ENCODE measurements at places on chromosomes 11 and 22.
A peak's percentile ranks its signal among the peaks of the same experiment; 100 is the strongest.

GRCh38 chr11:74520316-74520715, 26.8 kb upstream of the LIPT2 start:
- DNase-seq, result no peak

DNA sequence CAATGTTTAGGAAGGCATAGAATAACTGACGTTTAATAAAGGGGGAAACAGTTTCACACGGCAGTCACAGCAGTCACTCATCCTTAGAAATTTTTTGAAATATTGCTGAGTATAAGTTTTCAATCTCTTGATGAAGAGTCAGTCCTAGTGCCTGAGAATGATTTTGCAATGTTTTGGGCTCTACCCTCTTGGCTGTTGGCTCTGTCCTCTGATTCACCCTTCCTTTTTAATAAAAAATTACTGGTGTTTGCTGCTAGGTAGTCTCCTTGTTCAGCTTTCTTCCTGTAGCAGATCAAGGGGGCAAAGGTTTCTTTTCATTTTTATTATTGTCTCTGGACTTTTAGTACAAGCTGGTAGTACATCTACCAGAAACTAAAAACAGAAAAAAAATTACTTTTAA, 194.3 kb upstream of the ANO3 start:
- DNase-seq, result no peak

GRCh38 chr11:126707498-126707897, 293.1 kb downstream of the KIRREL3 start:
- DNase-seq, result no peak

DNA sequence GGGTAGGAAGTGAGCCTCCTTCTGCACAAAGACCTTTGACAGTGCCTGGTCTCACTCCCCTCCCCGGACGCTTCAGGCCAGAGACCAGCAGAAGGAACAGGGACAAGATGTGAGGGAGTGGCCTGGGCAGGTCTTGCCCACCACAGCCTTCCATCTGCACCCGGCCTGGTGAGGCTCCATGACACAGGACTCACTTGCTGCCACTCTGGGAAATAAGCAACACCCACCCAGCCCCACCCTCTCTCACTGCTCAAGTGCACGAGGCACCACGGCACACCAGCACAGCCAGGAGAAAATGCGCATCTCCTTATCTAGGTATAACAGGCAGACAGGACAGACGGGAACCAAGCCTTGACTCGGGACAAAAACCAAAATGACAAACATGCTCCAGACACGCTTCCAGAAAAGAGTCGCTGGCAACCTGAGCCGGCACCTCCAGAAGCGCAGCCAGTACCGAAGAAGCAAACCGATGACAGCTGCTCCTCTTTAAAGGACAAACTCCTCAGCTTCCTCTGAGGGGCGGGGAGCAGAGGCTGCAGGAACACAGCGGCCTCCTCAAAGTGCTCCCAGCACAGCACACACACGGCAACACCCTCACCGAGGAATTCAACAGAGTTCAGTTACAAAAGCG, 41.7 kb downstream of the BRD1 start:
- DNase-seq, result no peak

- no peak for DNase-seq
Observed at GRCh38 chr22:48739348-48740085, 1088.2 kb downstream of the BRD1 start.

DNA sequence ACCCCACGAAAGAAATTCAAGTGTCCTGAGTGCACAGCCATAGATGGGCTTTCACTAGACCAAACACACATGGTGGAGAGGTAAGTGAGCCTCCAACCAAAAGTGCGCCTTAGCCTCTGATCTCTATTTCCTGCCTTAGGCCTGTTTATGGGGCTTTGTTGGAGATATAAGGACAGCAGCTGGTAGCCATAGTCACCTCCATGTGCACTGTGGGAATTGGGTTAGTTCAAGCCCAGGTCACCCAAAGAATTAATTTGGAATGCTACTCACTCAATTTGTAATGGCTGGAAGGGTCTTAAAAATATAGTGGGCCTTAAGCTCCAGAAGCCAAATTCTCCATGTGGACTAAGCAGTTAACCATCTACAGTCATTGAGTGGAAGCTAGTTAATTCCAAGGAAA, 73.6 kb downstream of the ALX4 start:
- no peak for DNase-seq

DNA sequence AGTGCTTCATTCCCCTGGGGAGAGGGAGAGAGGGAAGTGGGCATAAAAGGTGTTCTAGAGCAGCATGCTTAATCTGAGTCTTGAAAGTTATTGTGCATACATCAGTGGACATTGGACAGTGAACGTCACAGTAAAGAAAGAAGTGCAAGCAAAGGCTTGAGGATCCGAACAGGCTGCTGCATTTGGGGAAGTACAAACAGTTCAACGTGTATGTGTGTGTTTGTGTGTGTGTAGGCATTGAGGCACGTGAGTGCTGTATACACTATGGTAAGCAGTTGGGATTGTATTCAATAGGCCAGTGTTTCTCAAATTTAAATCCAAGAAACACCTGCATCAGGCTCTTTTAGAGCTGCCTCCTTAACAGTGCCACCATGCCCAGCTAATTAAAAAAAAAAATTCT, 10.4 kb upstream of the EIF3M start:
- no peak for DNase-seq

DNA sequence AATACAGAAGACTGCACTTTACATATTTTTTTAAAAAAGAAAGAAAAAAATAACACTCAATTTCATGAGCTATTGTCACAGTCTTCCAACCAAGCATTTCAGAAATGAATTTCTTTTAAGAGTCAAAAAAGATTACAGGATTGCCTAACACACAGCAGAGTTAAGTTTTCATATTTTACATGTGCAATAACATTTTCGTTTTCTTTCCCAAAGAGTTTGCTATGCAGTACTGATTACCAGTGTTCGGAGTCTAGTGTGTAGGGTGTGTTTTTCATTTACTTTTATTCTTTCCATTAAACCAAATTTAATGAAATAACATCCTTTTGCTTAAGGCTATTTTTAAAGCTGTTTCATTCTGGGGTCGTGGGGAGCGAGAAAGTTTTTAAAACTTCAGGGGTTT, 53.2 kb downstream of the MN1 start:
- no peak for DNase-seq

- DNase-seq, result no peak
Observed at GRCh38 chr22:28171115-28171514, 252.1 kb upstream of the PITPNB start.

DNA sequence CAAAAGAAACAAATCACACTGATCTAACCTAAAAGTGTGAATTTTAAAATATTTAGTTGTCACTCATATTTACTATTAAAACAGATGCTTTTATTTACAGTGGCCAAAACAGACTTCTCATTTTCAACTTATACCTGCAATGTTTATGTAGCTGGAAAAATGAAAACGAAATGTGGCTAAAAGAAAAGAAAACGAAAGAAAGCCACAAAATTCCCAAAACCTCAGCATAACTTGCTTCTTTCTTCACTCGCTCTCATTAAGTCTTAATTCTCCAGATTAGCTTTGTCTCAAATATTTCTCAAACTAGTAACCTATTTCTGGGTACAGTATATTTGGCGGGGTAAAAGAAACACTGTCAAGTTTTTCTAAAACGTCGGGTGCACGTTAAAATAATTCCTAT, 693 bp downstream of the CSTF3 start:
- no peak for DNase-seq

- no peak for DNase-seq
Observed at GRCh38 chr22:22014285-22014659, 31.7 kb upstream of the TOP3B start.

DNA sequence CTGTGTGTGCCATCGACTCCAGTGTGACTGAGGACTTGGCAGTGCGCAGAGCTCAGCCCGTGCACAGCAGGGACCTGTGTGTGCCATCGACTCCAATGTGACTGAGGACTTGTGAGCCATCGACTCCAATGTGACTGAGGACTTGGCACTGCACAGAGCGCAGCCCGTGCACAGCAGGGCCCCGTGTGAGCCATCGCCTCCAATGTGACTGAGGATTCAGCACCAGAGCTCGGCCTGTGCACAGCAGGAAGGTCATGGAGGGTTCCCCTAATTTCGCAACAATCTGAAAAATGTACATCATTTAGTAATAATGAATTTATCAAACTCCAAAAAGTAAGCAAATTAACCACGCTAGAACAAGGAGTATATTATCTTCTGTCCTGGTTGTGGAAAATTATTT, 348.3 kb upstream of the B3GAT1 start:
- DNase-seq, result no peak

- no peak for DNase-seq
Observed at GRCh38 chr22:19289475-19290161, 1.9 kb downstream of the CLTCL1 start.

GRCh38 chr11:44357711-44358110, 47.8 kb upstream of the ALX4 start:
- no peak for DNase-seq

- DNase-seq, result peak; percentile 39
Observed at GRCh38 chr22:37207981-37208380, 4.3 kb downstream of the SSTR3 start.

GRCh38 chr11:128473636-128474035, 113.7 kb downstream of the ETS1 start:
- DNase-seq, result no peak

GRCh38 chr11:77113382-77114088, 10.9 kb downstream of the OMP start:
- DNase-seq, result peak; percentile 41

GRCh38 chr11:98110030-98110429, 910.7 kb upstream of the CNTN5 start:
- DNase-seq, result no peak

DNA sequence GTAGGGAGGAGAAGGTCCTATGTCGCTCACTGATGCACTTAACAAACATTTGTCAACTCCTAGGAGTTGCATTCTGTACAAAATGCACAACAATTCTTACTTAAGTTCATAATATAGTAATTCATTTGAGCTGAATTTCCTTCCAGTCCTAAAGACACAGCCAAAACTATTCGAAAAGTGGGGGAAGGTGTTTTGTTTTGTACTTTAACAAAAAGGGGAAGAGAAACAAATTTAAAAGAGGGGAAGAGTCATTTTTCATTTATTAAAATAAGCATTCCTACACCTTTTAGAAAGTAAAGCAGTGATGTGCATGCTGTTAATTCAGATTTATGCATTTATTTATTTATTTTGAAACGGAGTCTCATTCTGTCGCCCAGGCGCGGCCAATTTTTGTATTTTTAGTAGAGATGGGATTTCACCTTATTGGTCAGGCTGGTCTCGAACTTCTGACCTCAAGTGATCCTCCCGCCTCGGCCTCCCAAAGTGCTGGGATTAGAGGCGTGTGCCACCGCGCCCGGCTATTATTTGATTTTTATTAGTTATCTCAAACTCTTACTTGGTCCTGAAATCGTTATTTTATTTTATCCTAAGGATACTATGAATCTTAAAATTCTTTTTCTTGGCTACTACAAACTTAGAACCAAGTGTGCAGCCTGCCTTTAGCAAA, 1.1 kb upstream of the FANCF start:
- DNase-seq, result peak; percentile 3

DNA sequence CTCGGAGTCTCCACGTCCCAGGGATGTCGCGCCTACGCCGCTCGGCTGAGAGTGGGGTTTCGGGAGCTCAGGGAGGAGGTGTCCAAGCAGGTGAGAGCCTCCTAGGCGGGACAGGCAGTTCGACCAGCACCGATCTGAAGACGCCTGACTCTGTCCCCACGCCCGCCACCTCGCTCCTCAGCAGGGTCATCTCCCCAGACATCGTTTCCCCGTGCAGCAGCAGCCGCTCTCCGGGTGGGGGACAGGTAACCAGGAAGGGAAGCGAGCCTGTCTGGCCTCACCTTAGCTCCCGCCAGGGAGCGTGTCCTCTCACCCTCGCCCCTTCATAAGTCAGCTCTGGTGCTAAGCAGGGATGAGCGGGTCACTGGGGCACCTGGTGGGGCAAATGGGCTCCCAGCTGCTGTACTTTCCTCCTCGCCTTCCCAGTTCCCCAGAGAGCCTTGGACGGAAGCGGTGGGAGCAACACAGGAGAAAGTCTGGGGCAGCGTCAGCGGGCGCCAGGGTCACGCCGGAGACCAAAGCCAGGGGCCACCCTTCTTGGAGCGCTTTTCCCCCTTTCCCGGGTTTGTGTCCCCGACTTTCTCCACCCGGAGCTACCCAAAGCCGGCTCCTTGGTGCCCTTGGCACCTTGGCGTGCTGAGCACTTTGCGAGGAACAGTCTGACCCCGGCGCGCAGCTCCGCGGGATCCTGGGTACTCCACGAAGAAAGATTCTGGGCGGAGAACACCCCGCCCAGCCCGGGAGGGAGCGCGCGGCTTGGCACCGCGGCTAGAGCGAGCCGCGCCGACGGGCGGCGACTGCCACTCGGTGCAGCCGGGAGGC, 1.6 kb downstream of the SPON1 start:
- DNase-seq, result peak; percentile 15

DNA sequence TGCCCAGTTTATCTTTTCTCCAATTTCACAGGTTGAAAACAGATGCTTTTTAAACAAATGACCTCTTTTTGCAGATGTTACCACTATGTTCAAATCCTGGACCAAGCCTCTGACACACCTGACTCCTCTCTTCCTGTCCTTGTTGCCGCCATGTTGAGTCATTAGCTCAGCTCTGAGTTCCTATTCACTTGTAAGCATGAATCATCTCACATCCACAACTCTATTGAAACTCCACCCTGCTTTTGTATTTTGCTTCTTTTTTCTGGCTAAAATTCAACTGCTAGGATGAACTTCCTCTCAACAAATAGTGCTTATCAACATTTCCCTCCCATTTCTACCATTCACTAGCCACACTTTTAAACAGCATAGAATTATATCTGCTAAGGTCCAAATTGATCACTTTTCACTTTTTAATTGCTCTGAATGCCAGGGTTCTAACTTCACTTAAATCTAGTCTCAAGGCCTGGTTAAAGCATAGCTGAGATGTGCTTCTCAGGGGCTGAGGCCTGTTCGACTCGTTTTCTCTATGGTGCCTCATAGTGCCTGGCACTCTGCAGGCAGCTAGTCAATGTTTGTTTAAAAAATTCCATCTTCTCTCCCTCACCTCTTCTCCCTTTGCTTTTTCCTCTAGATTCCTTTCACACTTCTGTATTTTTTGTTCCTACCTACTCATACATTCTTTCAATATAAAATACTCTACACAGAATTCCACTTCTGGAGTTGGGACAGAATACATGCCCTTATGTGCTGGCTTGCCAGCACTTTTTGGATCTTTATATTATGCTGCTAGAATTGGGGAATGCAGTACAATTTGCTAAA, 3.9 kb downstream of the JOSD1 start:
- DNase-seq, result no peak
